ENCODE measurements at places on chromosomes 2 and 18. TPM values are rescaled to one million over a fixed set of nuclear protein-coding genes. Genes with fewer than 3 reads are reported as not detected.
A peak's percentile ranks its signal among the peaks of the same experiment; 100 is the strongest.

GRCh38 chr18:48328473-48329210, 80.5 kb downstream of the ZBTB7C start:
- peaks cover 4% of the 10 kb centered on the region for H3K36me3 ChIP-seq
- H3K27ac ChIP-seq: no peak overlapping the region
- peaks cover 15% of the 10 kb centered on the region for H3K27me3 ChIP-seq
- H3K4me1 ChIP-seq: peaks cover 60% of the 10 kb centered on the region
- no peak overlapping the region for H3K4me3 ChIP-seq

DNA sequence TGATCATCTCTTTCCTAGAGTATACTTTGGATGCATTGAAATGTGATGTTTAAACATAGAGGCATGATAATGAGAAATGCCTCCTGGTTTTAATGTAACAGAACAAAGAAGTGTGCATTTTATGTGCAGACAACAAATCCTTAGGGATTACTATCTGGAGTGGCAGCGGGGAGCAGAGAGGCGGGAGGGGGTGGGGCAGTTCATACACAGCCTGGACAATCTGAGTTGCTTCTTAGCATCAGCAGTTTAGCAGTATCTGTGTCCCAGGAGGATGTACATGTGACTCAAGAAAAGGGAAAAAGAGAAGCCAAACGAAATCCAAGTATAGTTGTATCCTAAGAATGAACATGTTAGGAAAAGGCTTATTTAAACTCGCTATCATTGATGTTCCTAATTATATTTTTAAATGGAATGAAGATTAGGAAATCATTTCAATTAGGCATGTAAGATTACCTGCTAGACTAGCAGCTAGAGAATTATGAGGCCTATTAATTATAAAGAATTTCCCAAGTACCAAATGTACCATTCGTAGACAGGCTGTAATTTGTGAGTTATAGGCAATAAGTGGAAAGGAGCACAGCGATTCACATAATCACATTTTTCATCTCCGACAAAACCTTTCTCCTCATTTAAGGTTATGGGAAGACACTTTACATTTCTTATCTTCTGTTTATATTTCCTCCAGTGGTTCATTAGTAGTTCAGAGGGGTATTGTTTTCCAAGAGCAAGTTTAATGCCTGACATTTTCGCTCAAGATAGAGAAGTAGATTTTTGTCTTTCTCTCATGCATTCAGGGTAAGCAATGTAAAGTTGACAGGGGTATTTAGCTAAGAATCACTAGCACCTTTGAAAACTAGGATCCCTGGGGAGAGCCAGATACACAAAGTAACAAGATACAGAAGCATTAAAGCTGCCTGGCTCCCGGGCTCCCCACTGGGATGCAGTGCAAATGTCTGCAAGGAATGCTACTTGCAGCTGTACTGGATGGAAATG, 141.3 kb upstream of the NOSTRIN start:
- no peak overlapping the region for H3K4me3 ChIP-seq
- no peaks in the 10 kb centered on the region for H3K27me3 ChIP-seq
- no peak for DNase-seq
- H3K36me3 ChIP-seq: no peaks in the 10 kb centered on the region
- H3K27ac ChIP-seq: no peak overlapping the region
- H3K4me1 ChIP-seq: peaks cover 11% of the 10 kb centered on the region

- no peaks in the 10 kb centered on the region for H3K27me3 ChIP-seq
- no peak overlapping the region for H3K4me3 ChIP-seq
- peak; percentile 46 for DNase-seq
- no peaks in the 10 kb centered on the region for H3K4me1 ChIP-seq
- no peaks in the 10 kb centered on the region for H3K36me3 ChIP-seq
- H3K27ac ChIP-seq: no peak overlapping the region
These were observed 1167.9 kb downstream of the DSC3 start for GRCh38 chr18:29874519-29875098.

DNA sequence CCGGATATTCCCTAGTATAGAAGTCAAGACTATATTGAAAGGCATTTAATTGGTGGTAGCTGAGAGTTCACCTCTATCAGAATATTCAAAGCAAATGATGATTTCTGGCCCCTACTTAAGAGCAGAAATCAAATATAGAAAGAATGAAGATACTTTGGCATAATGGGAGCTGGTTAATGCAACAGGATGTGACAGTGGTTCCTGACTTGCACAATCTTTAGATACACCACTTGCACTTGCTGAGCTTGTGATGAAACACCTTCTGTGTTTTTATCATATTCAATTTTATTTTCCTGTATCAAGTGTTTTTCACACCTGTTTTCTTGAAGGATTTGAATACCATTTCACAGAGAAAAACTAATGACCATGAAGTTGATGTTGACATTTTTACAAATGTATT, 124.1 kb upstream of the CDH19 start:
- no peaks in the 10 kb centered on the region for H3K27me3 ChIP-seq
- no peak overlapping the region for H3K27ac ChIP-seq
- no peaks in the 10 kb centered on the region for H3K36me3 ChIP-seq
- H3K4me3 ChIP-seq: no peak overlapping the region
- no peak for DNase-seq

GRCh38 chr2:68605939-68606338, 37.4 kb upstream of the PROKR1 start:
- H3K27ac ChIP-seq: no peak overlapping the region
- H3K4me3 ChIP-seq: no peak overlapping the region
- H3K36me3 ChIP-seq: no peaks in the 10 kb centered on the region
- peaks cover 7% of the 10 kb centered on the region for H3K27me3 ChIP-seq
- no peak for DNase-seq

GRCh38 chr2:162184821-162185450, 32.9 kb upstream of the GCG start:
- H3K4me1 ChIP-seq: no peaks in the 10 kb centered on the region
- H3K4me3 ChIP-seq: no peak overlapping the region
- H3K27me3 ChIP-seq: no peaks in the 10 kb centered on the region
- H3K36me3 ChIP-seq: peaks cover 42% of the 10 kb centered on the region
- no peak for DNase-seq
- H3K27ac ChIP-seq: no peak overlapping the region

GRCh38 chr2:20132990-20133535, 81.6 kb upstream of the LAPTM4A start:
- DNase-seq: no peak
- no peak overlapping the region for H3K4me3 ChIP-seq
- H3K36me3 ChIP-seq: no peaks in the 10 kb centered on the region
- H3K27me3 ChIP-seq: peaks cover 6% of the 10 kb centered on the region
- no peak overlapping the region for H3K27ac ChIP-seq
- peaks cover 20% of the 10 kb centered on the region for H3K4me1 ChIP-seq

DNA sequence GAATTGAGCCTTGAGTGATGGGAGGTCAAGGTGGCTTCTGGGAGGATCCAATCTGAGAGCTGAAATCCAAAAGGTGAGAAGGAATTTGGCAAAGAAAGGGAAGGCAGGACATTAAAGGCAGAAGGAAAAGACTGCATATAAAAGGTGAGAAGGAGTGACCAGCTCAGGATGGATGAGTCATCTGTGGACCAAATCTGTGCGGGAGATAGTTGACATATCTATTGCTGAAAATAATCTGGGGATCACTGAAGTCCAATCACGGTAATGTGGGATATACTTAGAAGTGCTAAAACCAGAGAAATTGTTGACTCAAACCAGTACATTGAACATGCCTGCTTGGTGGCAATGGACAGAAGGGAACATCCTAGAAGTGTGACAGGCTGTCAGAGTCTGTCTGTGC, 8.0 kb upstream of the PTPN4 start:
- no peak overlapping the region for H3K4me3 ChIP-seq
- no peak for DNase-seq
- H3K4me1 ChIP-seq: peaks cover 53% of the 10 kb centered on the region
- H3K27me3 ChIP-seq: peaks cover 1% of the 10 kb centered on the region

GRCh38 chr2:206585335-206585734, 57.0 kb upstream of the FAM237A start:
- H3K4me1 ChIP-seq: no peaks in the 10 kb centered on the region
- no peak overlapping the region for H3K4me3 ChIP-seq
- DNase-seq: no peak

DNA sequence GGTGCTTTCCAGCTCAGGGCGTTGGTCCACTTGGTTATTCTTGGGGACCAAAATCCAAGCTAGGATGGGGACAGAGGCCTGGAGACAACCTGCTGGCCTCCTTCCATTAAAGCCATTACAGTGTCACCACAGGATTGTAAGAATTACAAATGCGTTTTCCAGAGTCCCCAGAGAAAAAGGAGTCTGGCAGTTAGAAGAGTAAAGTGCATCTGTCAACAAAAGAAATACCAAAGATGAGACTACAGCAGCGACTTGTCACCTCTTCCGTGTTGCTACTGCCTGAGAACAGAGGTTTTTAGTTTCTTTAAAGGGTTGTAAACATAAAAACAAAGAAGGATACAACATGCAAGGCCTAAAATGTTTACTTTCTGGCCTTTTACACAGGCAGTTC, 235.7 kb downstream of the AGAP1 start:
- DNase-seq: no peak
- no peaks in the 10 kb centered on the region for H3K27me3 ChIP-seq
- H3K27ac ChIP-seq: no peak overlapping the region
- H3K4me3 ChIP-seq: no peak overlapping the region

- no peak overlapping the region for H3K27ac ChIP-seq
- H3K27me3 ChIP-seq: no peaks in the 10 kb centered on the region
- peaks cover 5% of the 10 kb centered on the region for H3K36me3 ChIP-seq
- DNase-seq: no peak
- peaks cover 66% of the 10 kb centered on the region for H3K4me1 ChIP-seq
- no peak overlapping the region for H3K4me3 ChIP-seq
These were observed 10.8 kb downstream of the ROCK2 start for GRCh38 chr2:11333427-11334183.

DNA sequence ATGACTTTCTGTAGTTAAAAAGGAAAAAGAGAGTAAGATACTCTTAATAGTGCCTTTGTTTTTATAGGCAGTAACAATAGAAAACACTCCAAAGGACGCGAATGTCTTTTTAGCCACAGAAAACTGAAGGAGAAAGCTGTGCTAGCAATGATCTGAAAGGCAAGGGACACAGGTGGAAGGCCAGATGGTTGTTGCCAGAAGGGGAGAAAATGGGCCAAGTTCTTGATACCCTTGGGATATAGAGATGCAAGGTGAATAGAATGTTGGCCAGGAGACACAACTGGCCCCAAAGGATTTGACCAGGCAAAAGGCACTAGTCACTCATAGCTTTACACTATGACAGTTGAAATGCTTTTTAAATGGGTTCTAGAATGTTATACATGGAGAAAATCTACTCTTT, 180.0 kb downstream of the NRXN1 start:
- no peak overlapping the region for H3K27ac ChIP-seq
- no peak for DNase-seq
- H3K4me3 ChIP-seq: no peak overlapping the region
- no peaks in the 10 kb centered on the region for H3K36me3 ChIP-seq
- H3K4me1 ChIP-seq: no peaks in the 10 kb centered on the region
- H3K27me3 ChIP-seq: no peaks in the 10 kb centered on the region

GRCh38 chr2:162233197-162233596, 10.0 kb downstream of the FAP start:
- DNase-seq: peak; percentile 86
- H3K27me3 ChIP-seq: no peaks in the 10 kb centered on the region
- H3K27ac ChIP-seq: peak overlapping the region; percentile 81
- H3K4me1 ChIP-seq: peaks cover 55% of the 10 kb centered on the region
- peaks cover 50% of the 10 kb centered on the region for H3K36me3 ChIP-seq
- H3K4me3 ChIP-seq: peak overlapping the region; percentile 66

GRCh38 chr2:19973466-19973865, 16.4 kb downstream of the WDR35 start:
- H3K36me3 ChIP-seq: peaks cover 6% of the 10 kb centered on the region
- no peak overlapping the region for H3K4me3 ChIP-seq
- H3K4me1 ChIP-seq: no peaks in the 10 kb centered on the region
- H3K27me3 ChIP-seq: no peaks in the 10 kb centered on the region
- no peak overlapping the region for H3K27ac ChIP-seq

DNA sequence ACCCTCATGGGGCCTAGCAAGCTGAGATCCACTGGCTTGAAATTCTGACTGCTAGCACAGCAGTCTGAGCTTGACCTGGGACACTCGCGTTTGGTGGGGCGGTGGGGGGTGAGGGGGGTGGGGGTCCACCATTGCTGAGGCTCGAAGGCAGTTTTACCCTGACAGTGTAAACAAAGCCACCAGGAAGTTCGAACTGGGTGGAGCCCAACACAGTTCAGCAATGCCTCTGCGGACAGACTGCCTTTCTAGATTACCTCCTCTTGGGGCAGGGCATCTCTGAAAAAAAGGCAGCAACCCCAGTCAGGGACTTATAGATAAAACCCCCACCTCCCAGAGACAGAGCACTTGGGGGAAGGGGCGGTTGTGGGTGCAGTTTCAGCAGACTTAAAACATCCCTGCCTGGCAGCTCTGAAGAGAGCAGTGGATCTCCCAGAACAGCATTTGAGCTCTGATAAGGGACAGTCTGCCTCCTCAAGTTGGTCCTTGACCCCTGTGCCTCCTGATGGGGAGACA, 149.7 kb upstream of the TANK start:
- no peak overlapping the region for H3K4me3 ChIP-seq
- H3K4me1 ChIP-seq: no peaks in the 10 kb centered on the region
- peaks cover 15% of the 10 kb centered on the region for H3K27me3 ChIP-seq
- H3K27ac ChIP-seq: no peak overlapping the region
- peaks cover 13% of the 10 kb centered on the region for H3K36me3 ChIP-seq
- no peak for DNase-seq

GRCh38 chr2:234502285-234502918, 5.5 kb upstream of the ARL4C start:
- peaks cover 2% of the 10 kb centered on the region for H3K27me3 ChIP-seq
- peak overlapping the region; percentile 39 for H3K4me3 ChIP-seq

DNA sequence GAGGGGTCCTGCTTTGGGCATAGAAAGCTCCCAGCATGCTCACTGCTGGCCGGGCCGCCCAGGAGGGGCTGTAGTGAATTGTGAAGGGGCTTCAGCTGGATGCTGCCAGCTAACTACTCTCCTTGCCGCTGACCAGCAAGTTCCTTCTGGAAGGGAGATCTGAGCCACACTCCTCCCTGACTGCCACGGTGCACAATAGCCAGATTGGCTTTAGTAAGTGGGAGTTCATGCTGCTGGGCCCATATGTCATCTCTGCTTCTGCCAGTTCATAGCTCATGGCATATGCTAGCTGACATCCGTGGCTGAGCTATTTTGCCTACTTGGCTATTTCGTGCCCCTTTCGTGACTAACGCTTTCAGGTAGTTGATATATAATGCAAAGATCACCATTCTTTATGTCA, 51.6 kb upstream of the ROCK2 start:
- peaks cover 8% of the 10 kb centered on the region for H3K27me3 ChIP-seq
- H3K4me1 ChIP-seq: peaks cover 19% of the 10 kb centered on the region
- no peak for DNase-seq
- H3K36me3 ChIP-seq: no peaks in the 10 kb centered on the region

GRCh38 chr18:55407774-55408535, 180.0 kb downstream of the TCF4 start:
- no peak overlapping the region for H3K27ac ChIP-seq
- H3K4me3 ChIP-seq: no peak overlapping the region
- H3K36me3 ChIP-seq: no peaks in the 10 kb centered on the region
- H3K4me1 ChIP-seq: peaks cover 54% of the 10 kb centered on the region
- no peak for DNase-seq
- no peaks in the 10 kb centered on the region for H3K27me3 ChIP-seq

The C2orf76 gene
- total RNA-seq: 8.7 TPM

The DPY30 gene
- total RNA-seq: 65.0 TPM

The SCN3A gene
- 1.8 TPM for total RNA-seq

The ALPI gene
- not detected for total RNA-seq

The MC5R gene
- not detected for total RNA-seq

The LAPTM4A gene
- total RNA-seq: 218 TPM

The FRZB gene
- total RNA-seq: not detected

The ST8SIA3 gene
- total RNA-seq: not detected

The ALPP gene
- total RNA-seq: not detected

The C2orf15 gene
- not detected for total RNA-seq

The GRHL1 gene
- 0.55 TPM for total RNA-seq

The NAT8 gene
- total RNA-seq: not detected

All from HFFc6 (cell line).